Karpas-422 (cell line): ENCODE measurements at places on chromosomes 4 and X.

DNA sequence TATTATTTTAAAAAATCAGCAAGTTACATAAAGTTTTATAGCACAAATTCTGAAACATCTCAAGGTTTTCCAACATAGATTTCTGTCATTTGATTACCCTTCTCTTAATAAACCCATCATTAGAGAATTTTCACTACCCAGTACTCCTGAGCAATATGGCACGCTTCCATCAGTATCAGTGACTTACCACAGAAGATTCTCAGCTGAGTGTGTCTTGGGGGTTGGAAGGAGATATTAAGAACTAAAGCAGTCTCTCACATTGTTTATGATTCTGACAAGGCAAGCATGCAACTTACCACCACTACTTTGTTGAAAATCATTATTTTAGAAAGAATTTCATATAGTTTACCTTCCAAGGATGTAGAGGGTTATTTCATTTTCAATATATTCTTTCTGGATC lies 67.7 kb downstream of the INPP4B start:
- H3K36me3 ChIP-seq, result no peaks in the 10 kb centered on the region
- no peaks in the 10 kb centered on the region for H3K4me1 ChIP-seq
- H3K4me3 ChIP-seq, result no peak overlapping the region
- DNase-seq, result no peak
- no peaks in the 10 kb centered on the region for H3K27me3 ChIP-seq

- H3K4me1 ChIP-seq, result peaks cover 20% of the 10 kb centered on the region
- no peaks in the 10 kb centered on the region for H3K36me3 ChIP-seq
- H3K4me3 ChIP-seq, result no peak overlapping the region
- no peak overlapping the region for H3K27ac ChIP-seq
- peak; percentile 44 for DNase-seq
- H3K27me3 ChIP-seq, result no peaks in the 10 kb centered on the region
Observed at GRCh38 chr4:113838460-113838859, 76.9 kb upstream of the CAMK2D start.

- H3K27ac ChIP-seq, result no peak overlapping the region
- no peaks in the 10 kb centered on the region for H3K4me1 ChIP-seq
- H3K4me3 ChIP-seq, result no peak overlapping the region
- no peak for DNase-seq
- no peaks in the 10 kb centered on the region for H3K27me3 ChIP-seq
Observed at GRCh38 chr4:36329228-36329627, 47.8 kb downstream of the DTHD1 start.

DNA sequence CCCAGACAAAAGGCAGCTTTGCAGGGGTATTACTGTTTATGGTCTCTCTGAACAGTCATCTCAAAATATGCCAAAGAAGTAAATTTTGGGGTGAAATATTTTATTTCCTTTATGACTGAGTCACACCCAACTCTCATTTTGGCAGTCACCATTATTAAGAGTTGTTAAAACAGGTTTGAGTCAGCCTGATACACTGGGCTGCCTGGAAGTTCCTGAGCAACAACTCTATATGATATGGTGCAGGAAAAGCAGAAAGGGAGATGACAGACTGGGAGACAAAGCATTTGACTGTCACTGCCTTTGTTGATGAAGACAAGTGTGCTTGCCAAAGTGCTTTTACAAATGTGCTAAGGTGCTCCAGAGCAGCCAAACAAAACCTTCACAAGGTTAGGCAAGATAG lies 1263.5 kb downstream of the PCDH7 start:
- H3K27me3 ChIP-seq, result no peaks in the 10 kb centered on the region
- H3K4me3 ChIP-seq, result no peak overlapping the region
- no peaks in the 10 kb centered on the region for H3K4me1 ChIP-seq
- no peaks in the 10 kb centered on the region for H3K36me3 ChIP-seq

DNA sequence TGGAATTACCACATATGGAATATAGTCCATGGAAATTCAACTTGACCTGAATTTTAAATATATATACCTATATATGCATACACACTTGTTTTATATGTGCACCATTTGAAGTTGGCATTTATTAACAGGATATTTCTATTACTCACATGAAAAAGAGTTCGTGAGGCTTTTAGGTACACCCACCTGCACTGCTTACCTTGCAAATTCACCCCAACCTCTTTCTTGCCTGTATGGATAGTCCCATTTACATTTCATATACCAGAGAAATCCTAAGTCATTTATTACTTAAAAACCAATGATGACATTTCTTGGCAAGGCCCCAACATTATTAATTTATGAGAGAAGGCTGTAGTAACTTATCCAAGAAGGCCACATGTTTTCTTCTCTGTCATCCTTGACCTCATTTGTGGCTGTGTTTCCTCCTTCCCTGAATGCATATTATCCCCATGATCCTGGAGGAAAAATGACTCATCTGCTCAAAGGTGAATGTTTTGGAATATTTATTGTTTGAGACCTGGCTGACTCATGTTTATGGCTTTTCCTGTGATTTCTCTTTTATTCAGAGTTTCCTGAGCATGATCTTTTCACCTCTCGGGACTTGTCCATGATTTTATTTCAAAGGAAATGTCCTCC lies 62.2 kb upstream of the FAM241A start:
- H3K27ac ChIP-seq, result no peak overlapping the region
- H3K27me3 ChIP-seq, result no peaks in the 10 kb centered on the region
- no peak overlapping the region for H3K4me3 ChIP-seq
- no peaks in the 10 kb centered on the region for H3K36me3 ChIP-seq

DNA sequence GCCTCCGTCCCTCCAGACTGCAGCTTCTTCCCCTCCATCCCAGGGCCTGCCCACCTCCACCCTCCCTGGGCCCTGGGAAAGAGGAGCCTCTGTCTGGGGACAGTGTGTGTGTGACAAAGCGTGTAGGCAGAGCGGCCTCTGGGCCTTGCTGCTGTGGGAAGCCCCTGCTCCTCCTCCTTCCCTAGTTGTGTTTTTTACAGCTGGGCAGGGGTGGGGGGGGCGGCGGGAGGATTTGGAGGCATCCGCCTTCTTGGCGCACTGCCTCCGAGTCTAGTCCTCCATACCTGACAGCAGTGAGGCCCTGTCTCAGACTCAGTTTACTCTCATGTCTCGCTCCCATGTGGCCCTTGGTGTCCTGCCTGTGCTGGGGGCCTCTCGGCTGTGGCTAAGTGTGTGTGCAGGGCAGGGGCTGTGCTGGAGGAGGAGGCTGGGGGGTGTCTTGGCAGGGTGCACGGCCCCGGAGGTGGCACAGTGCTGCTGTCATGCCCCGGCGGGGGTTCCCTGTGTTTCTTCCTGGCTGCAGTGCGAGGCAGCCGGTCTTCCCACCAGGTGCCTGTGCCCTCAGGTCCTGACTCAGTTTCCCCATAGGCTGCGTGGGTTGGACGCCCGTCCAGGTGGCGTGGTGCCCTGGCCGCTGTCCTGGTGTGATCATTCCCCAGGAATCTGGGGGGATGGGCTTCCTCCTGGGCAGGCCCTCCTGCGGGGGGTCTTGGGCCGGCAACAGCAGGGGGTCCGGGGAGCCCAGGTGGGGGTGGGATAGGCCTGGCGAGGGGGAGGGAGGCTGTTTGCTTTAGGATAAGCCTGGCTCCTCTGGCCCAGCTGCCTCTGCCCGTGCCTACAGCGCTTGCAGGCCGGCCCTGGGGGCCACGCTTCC lies 7.0 kb downstream of the FGFRL1 start:
- no peak overlapping the region for H3K4me3 ChIP-seq
- DNase-seq, result no peak
- H3K4me1 ChIP-seq, result peaks cover 12% of the 10 kb centered on the region
- H3K27ac ChIP-seq, result no peak overlapping the region
- no peaks in the 10 kb centered on the region for H3K36me3 ChIP-seq

DNA sequence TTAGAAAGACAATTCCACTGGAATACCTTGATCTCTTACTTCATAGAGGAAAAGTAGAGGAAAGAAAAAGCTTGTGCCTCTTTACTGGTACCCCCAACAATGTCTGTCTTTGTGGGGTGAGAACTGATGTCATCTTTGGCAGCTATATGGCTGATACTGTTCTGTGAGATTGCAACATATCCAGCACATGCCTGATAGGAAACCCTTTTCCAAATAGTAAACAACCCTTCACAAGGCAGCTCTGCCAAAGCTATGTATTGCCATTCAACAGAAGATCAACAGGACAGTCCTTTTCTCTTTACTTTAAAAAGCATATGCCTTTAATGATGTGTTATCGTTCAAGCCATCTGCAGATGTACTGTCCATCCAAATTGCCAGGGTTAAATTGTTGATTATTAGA lies 105.9 kb downstream of the IL1RAPL1 start:
- H3K27ac ChIP-seq, result no peak overlapping the region
- no peak for DNase-seq
- no peaks in the 10 kb centered on the region for H3K27me3 ChIP-seq
- no peaks in the 10 kb centered on the region for H3K36me3 ChIP-seq
- H3K4me1 ChIP-seq, result no peaks in the 10 kb centered on the region

- no peak overlapping the region for H3K4me3 ChIP-seq
- no peaks in the 10 kb centered on the region for H3K27me3 ChIP-seq
- no peak overlapping the region for H3K27ac ChIP-seq
- H3K4me1 ChIP-seq, result no peaks in the 10 kb centered on the region
Observed at GRCh38 chrX:28599957-28600356, 12.7 kb downstream of the IL1RAPL1 start.

DNA sequence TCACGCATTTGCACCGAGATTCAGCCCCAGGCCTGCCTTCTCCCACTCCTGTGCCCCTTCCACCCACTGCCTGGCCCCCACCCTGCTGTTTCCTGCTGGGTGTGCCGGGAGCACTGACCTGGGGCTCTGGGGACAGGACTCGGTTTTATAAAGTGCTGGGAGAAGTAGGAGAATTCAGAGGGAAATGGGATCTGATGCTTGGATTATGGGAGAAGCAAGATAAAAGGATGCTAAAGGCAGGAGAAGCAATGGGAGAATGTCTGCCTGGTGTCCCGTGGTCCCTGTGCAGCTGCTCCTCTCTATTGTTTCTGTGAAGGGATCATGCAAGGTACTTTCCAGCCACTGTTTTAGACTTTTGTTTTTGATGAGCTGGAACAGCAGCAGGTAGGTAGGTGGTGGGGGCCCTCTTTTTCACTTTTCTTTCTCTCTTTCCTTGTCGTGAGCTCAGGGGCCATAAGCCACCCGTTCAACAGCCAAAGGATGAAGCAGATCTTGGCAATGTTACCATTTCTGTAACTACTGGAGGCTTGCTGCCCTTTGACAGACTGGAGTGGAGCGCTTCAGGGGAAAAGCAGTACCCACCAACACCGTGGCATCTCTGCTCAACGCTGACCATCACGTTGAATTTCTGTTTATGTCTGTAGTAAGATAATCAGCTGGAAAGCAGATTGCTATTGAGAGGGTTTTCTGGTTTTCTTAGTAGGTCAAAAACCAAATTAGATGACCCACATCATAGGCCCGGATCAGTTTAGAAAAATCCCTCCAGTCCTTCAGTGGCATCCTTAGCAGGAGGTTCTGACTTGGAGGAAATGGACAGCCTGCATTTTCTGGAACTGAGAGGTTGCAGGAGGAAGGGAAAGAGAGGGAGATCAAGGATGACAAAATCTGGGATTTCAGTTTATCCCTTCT lies 63.8 kb upstream of the ENPP6 start:
- DNase-seq, result no peak
- no peaks in the 10 kb centered on the region for H3K27me3 ChIP-seq
- H3K4me3 ChIP-seq, result no peak overlapping the region
- H3K36me3 ChIP-seq, result no peaks in the 10 kb centered on the region
- H3K27ac ChIP-seq, result peak overlapping the region; percentile 90

GRCh38 chr4:11700751-11701226 lies 272.1 kb upstream of the HS3ST1 start:
- H3K27me3 ChIP-seq, result no peaks in the 10 kb centered on the region
- no peak overlapping the region for H3K4me3 ChIP-seq
- no peaks in the 10 kb centered on the region for H3K36me3 ChIP-seq
- DNase-seq, result no peak

GRCh38 chrX:65667503-65668376 lies at the start of gene MSN:
MSN (plus strand) TSS chrX:65667654; CDS start chrX:65667842, 188 bp downstream.
- no peaks in the 10 kb centered on the region; the same call in 1 of the 2 replicates for H3K36me3 ChIP-seq
- H3K27ac ChIP-seq, result peak within 1 kb of the TSS; percentile 86
- peak within 1 kb of the TSS; percentile 91 for H3K4me3 ChIP-seq
- H3K4me1 ChIP-seq, result peaks cover 39% of the 10 kb centered on the region
- peak; percentile 85 for DNase-seq

- no peaks in the 10 kb centered on the region for H3K36me3 ChIP-seq
- H3K4me1 ChIP-seq, result peaks cover 3% of the 10 kb centered on the region; the same call in 1 of the 2 replicates
- H3K27ac ChIP-seq, result no peak overlapping the region
- H3K4me3 ChIP-seq, result no peak overlapping the region
- no peaks in the 10 kb centered on the region for H3K27me3 ChIP-seq
Observed at GRCh38 chrX:149648932-149649331, 17.3 kb upstream of the TMEM185A start.

- no peak for DNase-seq
- H3K36me3 ChIP-seq, result peaks cover 12% of the 10 kb centered on the region
- H3K4me1 ChIP-seq, result peaks cover 21% of the 10 kb centered on the region
- H3K27me3 ChIP-seq, result no peaks in the 10 kb centered on the region
- no peak overlapping the region for H3K27ac ChIP-seq
- H3K4me3 ChIP-seq, result no peak overlapping the region
Observed at GRCh38 chr4:1297023-1297395, 7.3 kb downstream of the MAEA start.

DNA sequence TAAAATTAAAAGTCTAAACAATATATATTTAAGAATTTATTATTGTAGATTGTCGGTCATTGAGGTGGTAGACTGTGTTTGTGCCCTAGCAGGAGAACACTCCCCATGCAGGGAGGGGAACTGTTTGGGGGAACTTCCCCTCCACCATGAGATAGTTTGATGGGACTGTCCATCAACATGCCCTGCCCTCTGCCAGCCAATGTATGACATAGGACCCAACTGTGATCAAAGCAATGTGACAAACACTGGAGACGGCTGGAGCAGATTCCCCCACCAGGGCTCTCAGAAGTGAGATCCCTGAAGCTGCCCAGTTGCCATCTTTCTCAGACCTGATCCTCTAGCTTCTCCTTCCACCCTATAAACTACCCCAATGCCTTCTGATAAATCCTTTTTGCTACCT lies 44.9 kb downstream of the SH3KBP1 start:
- peaks cover 71% of the 10 kb centered on the region for H3K4me1 ChIP-seq
- no peaks in the 10 kb centered on the region for H3K27me3 ChIP-seq
- DNase-seq, result peak; percentile 60

DNA sequence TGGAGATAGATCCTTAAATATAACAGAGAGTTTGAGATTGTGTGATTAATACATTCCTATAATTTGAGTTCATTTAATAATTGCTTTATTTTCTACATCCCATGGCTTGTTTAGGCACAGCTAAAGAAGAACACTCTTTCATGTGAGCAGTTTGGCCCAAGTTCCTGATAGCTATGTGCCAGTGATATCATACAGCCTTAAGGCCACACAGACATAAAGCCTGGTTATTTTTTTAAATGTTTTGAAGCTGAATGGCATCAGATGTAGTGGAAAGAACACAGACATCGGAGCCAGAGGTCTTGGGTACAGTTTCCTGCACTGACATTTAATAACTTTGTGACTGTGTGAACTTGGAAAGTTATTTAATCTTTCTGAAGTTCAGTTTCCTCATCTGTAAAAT lies 7.0 kb upstream of the NDNF start:
- H3K4me3 ChIP-seq, result no peak overlapping the region
- DNase-seq, result no peak
- H3K27me3 ChIP-seq, result no peaks in the 10 kb centered on the region

DNA sequence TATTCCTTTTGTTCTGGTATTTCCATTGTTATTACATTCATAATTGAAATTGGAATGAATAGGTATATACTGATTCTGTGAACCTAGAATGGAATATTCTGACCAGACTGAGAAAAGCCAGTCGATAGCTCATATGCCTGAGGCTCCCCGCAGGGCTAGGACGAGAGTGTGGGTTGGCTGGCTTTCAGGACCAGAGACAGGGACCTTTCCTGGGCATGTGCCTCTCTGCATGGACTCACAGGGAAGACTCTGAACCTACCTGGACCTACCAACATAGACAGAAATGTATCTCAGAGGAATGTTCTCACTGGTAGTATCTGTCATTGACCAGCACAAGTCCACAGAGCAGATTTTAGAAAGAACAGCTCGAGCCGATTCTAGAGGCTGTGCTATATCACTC lies 214.6 kb downstream of the FRMPD4 start:
- H3K4me3 ChIP-seq, result no peak overlapping the region
- no peaks in the 10 kb centered on the region for H3K36me3 ChIP-seq
- no peaks in the 10 kb centered on the region for H3K4me1 ChIP-seq
- no peaks in the 10 kb centered on the region for H3K27me3 ChIP-seq
- H3K27ac ChIP-seq, result no peak overlapping the region
